ENCODE measurements at places on chromosomes 11 and 22.
A peak's percentile ranks its signal among the peaks of the same experiment; 100 is the strongest.

DNA sequence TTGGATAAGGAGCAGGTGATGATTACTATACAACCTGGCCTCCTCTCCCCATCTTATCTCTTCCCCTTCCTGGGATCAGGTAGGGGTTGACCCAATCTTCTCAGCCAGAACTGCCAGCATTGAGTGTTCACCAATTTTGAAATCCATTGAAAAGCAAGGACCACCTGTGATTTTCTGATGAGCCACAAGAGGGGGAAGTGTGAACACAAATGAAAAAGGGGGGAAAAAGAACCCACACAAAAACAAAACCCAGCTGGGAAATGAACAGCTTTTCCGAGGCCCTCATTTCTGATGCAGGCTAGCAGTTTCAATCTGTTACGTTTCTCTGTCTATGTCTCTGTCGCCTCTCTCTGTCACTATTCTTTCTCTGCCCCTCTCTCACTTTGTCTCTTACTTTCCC is 161.9 kb downstream of the INSC start:
- DNase-seq = no peak

GRCh38 chr11:96763244-96763643 is 373.4 kb downstream of the JRKL start:
- no peak for DNase-seq

DNA sequence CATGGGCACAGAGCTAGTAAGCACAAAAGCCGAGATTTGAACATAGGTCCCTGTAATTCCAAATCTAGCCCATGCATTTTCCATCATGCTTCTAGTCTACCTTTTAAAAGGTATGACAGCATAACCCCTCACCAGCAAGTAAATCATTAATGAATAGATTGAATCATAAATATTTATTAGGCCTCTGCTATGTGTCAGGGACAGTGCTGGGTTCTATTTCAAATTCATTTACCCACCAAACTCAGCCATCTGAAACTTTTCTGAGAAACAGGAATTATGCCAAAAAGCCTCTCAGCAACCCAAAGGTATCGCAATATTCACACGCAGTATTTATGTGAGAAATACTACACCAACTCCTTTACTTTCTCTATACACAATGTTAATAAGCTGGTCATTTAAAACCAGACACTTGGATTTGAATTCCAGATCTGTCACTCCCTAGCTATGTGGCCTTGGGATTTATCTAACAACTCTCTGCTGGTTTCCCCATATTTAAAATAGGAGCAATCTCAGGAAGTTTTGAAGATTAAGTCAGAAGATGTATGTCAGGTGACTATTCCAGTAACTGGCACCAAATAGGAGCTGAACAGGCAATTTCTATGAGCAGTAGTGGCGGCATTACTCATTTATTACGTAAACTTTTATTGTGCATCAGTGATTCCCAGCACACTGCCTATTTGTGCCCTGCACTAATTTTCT is 191.4 kb downstream of the TENM4 start:
- peak; percentile 36 for DNase-seq

DNA sequence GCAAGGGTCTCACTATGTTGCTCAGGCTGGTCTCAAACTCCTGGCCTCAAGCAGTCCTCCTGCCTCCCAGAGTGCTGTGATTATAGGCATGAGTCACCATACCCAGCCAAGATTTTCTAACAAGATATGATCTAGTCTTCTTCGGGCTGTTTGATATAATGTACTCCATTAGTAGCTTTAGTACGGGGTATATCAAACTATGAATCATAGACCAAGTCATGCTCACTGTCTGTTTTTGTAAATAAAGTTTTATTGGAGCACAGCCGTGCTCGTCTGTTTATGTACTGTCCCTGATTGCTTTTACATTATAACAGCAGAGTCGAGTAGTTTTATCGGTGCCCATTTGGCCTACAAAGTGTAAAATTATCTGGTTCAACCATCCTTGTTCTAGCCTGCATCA is 43.9 kb upstream of the GRIK4 start:
- DNase-seq = no peak

GRCh38 chr11:22244986-22245592 is 52.2 kb downstream of the ANO5 start:
- DNase-seq = no peak
